Mesenchymal stem cell (in vitro differentiated cells and primary cell): ENCODE measurements at places on chromosomes 3 and 15.

GRCh38 chr15:56058986-56059385 is 65.6 kb upstream of the NEDD4 start:
- no peaks in the 10 kb centered on the region for H3K4me1 ChIP-seq
- H3K27ac ChIP-seq = no peak overlapping the region
- H3K36me3 ChIP-seq = no peaks in the 10 kb centered on the region
- H3K4me3 ChIP-seq = no peak overlapping the region
- no peaks in the 10 kb centered on the region for H3K27me3 ChIP-seq
- DNase-seq = no peak

- H3K4me1 ChIP-seq = no peaks in the 10 kb centered on the region
- H3K36me3 ChIP-seq = no peaks in the 10 kb centered on the region
- H3K27ac ChIP-seq = no peak overlapping the region
- peak; percentile 9 for DNase-seq
- no peaks in the 10 kb centered on the region for H3K27me3 ChIP-seq
- no peak overlapping the region for H3K4me3 ChIP-seq
Measured at GRCh38 chr3:152780553-152780952, 54.4 kb upstream of the P2RY1 start.

DNA sequence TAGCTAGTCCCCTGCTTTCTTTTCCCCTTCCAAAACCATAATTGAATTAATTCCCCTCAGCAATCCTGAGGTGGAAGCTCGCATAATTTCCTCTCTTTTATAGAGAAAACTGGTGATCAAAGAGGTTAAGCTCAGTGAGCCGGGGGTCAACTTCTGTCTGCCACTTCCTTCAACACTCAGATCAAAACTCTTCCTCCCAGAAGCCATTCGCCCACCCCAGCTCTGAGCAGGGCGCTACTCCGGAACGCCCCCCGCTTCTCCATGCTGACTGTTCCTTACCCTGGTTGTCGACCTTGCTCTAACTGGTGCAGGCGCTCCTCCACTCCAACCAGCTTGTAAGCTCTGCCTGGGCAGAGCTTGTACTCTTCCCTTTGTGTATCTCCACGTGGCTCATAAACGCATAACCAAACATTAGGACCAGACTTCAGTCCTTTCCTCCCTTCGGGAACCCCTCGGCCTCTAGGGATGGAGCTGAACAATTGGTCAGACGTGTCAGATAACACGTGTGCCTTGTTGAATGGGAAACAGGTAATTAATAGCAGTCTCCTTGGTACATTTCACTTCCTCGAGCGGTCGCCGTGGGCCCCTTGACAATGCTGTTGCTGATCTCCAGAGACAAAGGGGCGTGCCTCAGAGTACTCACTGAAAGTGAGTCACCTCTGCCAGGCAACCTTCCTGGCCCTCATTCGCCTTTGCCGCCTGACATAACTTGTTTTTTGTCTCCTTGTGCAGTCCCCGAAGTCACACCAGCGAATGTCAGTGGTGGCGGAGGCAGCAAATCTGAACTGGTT is 71.8 kb downstream of the IL5RA start:
- no peaks in the 10 kb centered on the region for H3K27me3 ChIP-seq
- no peaks in the 10 kb centered on the region for H3K4me1 ChIP-seq
- H3K4me3 ChIP-seq = no peak overlapping the region
- no peaks in the 10 kb centered on the region for H3K36me3 ChIP-seq
- peak; percentile 7 for DNase-seq
- H3K27ac ChIP-seq = no peak overlapping the region

- DNase-seq = no peak
- peaks cover 6% of the 10 kb centered on the region for H3K4me1 ChIP-seq
- H3K4me3 ChIP-seq = no peak overlapping the region
- H3K27me3 ChIP-seq = no peaks in the 10 kb centered on the region
Measured at GRCh38 chr3:120171134-120171873, 77.1 kb upstream of the GSK3B start.
